ENCODE measurements at places on chromosomes 3 and 15. TPM values are rescaled to one million over a fixed set of nuclear protein-coding genes. Genes with fewer than 3 reads are reported as not detected.

The FOXB1 gene
- total RNA-seq, result not detected

The ALDH1A2 gene
- total RNA-seq, result 38.3 TPM

The SST gene
- total RNA-seq, result not detected

The DLL4 gene
- 0.54 TPM for total RNA-seq
